CD14-positive monocyte (primary cell): ENCODE measurements at places on chromosomes 13 and 19. TPM values are rescaled to one million over a fixed set of nuclear protein-coding genes. Genes with fewer than 3 reads are reported as not detected.

S1PR5 gene
- 0.05 TPM in 1 of 2 replicates, not detected in the other for polyA plus RNA-seq

DNA sequence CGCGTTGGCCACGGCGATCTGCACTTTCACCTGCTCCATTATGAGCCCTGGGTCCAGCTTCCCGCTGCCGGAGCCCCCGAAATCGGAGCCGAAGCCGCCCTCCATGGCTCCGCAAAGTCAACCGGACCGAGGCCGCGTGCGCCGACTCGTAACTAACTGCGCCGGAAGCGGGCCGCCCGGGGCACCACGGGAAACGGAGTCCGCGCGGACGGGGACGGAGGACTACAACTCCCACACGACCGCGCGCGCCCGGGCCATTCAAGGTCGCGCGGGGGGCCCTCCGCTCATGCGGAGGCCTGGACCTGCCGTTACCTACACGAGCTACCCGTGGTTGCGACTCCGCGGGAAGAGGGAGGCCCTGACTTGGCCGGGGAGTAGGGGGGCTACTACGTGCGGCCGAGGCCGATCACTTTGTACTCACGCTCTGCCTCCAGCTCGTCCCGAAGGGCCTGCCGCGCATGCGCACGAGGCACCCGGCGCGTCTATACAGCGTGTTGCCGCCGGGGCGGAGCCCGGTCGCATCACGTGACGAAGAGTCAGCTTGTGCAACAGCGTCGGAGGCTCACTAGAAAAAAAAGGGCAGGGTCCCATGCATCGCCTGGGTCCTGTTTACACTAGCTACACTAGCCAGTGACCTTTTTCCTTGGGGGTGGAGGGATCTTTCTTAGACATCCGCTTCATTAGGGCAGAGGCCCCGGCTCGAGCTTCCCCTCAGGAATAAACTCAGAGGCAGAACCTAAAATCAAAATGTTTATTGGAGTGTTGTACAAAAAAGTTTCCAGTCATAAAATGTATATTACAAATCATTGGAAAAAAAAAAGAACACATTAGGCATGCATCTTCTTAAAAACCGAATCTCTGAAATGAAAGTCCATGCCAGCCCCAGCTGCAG lies at the start of gene TIMM13:
Gene TIMM13, minus strand, starts transcription at position 158 of the 892 bp plus-strand sequence. Its CDS starts 53 bp downstream, at position 105.
- DNase-seq, result peak; percentile 96
- H3K4me1 ChIP-seq, result peaks cover 21% of the 10 kb centered on the region
- no peaks in the 10 kb centered on the region for H3K27me3 ChIP-seq
- H3K27ac ChIP-seq, result peak within 1 kb of the TSS; percentile 78

DNA sequence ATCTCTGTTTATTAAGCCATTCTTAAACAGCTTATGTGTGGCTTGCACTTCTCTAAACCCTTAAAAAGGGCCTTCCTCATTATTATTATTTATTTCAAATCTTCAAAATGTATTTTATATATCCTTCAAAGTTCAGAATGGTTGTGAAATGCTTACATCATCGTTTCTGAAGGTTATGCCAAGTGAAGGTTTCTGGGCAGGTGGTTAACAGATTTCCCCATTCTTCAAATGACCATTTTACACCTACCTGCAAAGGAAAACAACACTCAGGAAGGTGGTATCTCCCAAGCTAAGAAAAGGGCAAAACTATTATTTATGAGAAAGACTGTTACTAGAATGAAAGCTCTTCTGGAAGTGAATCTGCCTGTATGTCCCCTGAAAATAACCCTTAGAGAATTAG lies 191.6 kb downstream of the SHISA2 start:
- H3K27ac ChIP-seq, result no peak overlapping the region
- no peak for DNase-seq
- no peaks in the 10 kb centered on the region for H3K36me3 ChIP-seq
- H3K4me3 ChIP-seq, result no peak overlapping the region
- no peaks in the 10 kb centered on the region for H3K4me1 ChIP-seq

- peaks cover 7% of the 10 kb centered on the region for H3K36me3 ChIP-seq
- peaks cover 34% of the 10 kb centered on the region for H3K4me1 ChIP-seq
- H3K4me3 ChIP-seq, result no peak overlapping the region
These were observed 15.0 kb downstream of the TSHZ3 start for GRCh38 chr19:31334101-31334848.

- DNase-seq, result no peak
- H3K27me3 ChIP-seq, result peaks cover 26% of the 10 kb centered on the region
- H3K4me3 ChIP-seq, result no peak overlapping the region
- H3K4me1 ChIP-seq, result no peaks in the 10 kb centered on the region
- H3K36me3 ChIP-seq, result no peaks in the 10 kb centered on the region
These were observed 236 bp upstream of the TINCR start for GRCh38 chr19:5567970-5568407.

DBP gene
- polyA plus RNA-seq, result 12.8 and 17.9 TPM in 2 replicates

BABAM1 gene
- 76.9 and 80.3 TPM in 2 replicates for polyA plus RNA-seq

- H3K27ac ChIP-seq, result no peak overlapping the region
- no peaks in the 10 kb centered on the region for H3K27me3 ChIP-seq
- no peak overlapping the region for H3K4me3 ChIP-seq
- no peaks in the 10 kb centered on the region for H3K36me3 ChIP-seq
These were observed 11.1 kb downstream of the PROZ start for GRCh38 chr13:113169277-113170272.

DNA sequence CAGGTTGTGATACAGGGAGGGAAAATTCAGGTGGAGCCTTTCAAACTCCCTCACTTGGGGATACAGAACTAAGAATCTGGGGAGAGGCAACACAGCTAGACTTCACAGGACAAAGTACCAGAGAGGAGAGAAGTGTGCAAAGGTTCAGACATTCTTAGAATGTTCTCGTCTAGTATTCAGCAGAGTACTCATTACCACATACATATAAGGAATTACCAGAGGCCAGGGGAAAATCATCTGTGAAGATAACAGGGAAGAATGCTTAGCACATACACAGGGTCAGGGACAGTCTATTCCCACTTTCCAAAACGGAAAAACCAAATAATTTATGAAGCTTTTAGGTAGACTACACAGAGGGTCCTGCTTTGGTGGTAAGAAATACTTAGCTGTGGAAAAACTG lies 58.1 kb downstream of the TRPC4 start:
- H3K4me3 ChIP-seq, result no peak overlapping the region
- no peaks in the 10 kb centered on the region for H3K27me3 ChIP-seq
- no peaks in the 10 kb centered on the region for H3K4me1 ChIP-seq
- H3K27ac ChIP-seq, result no peak overlapping the region

- DNase-seq, result no peak
- H3K36me3 ChIP-seq, result peaks cover 29% of the 10 kb centered on the region
- no peak overlapping the region for H3K4me3 ChIP-seq
- no peak overlapping the region for H3K27ac ChIP-seq
- no peaks in the 10 kb centered on the region for H3K4me1 ChIP-seq
These were observed 16.0 kb upstream of the KDM4B start for GRCh38 chr19:4952945-4953344.

DNA sequence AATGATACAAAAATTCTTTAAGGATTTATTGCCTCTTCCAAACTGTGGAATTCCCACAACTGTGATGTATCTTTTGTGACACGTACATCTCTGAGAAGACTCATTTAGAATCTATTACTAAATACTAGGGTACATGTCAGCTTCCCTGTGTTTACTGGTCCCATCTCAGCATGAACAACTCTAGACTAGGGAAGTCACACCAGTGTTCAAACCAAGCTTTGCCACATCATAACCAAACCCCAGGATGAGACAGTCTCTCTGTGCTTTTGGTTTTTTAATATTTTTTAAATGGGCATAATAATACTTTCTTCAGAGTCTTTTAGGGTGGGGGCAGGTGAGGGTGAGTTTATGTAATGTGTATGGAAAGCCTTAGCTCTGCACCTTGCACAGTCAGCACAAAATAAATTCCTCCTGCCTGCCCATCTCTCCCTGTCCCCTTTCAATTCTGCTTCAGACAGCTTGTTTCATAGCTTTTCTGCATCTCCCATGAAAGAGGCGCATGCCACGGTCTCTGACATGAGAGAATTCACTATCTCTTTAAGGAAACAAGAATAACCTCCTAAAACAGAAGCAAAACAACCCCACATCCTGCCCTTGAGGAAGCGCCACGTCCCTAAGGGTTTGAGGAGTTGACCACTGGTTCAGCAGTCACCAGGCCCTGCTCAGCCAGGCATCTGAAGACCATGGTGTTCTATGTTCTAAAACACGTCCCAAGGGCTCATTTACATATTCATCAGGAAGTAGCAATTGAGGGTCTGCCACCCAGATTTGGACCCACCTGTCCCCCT lies 174.5 kb downstream of the USP12 start:
- no peak for DNase-seq
- H3K36me3 ChIP-seq, result no peaks in the 10 kb centered on the region
- H3K27me3 ChIP-seq, result no peaks in the 10 kb centered on the region
- no peak overlapping the region for H3K4me3 ChIP-seq
- H3K4me1 ChIP-seq, result no peaks in the 10 kb centered on the region
- no peak overlapping the region for H3K27ac ChIP-seq

- DNase-seq, result no peak
- no peak overlapping the region for H3K4me3 ChIP-seq
- no peak overlapping the region for H3K27ac ChIP-seq
- peaks cover 43% of the 10 kb centered on the region for H3K36me3 ChIP-seq
- no peaks in the 10 kb centered on the region for H3K4me1 ChIP-seq
- no peaks in the 10 kb centered on the region for H3K27me3 ChIP-seq
These were observed 2.1 kb upstream of the UTP14C start for GRCh38 chr13:52022356-52022755.

GRCh38 chr19:47790398-47790814 lies 11.9 kb downstream of the SELENOW start:
- peaks cover 2% of the 10 kb centered on the region for H3K36me3 ChIP-seq
- H3K27ac ChIP-seq, result no peak overlapping the region
- H3K4me1 ChIP-seq, result no peaks in the 10 kb centered on the region
- no peak overlapping the region for H3K4me3 ChIP-seq
- peak; percentile 72 for DNase-seq

ZNF583 gene
- 6.6 TPM for polyA plus RNA-seq
